ENCODE measurements at places on chromosomes 3 and 15.

GRCh38 chr3:130669740-130670139 is 76.9 kb downstream of the PIK3R4 start:
- no peak for DNase-seq

DNA sequence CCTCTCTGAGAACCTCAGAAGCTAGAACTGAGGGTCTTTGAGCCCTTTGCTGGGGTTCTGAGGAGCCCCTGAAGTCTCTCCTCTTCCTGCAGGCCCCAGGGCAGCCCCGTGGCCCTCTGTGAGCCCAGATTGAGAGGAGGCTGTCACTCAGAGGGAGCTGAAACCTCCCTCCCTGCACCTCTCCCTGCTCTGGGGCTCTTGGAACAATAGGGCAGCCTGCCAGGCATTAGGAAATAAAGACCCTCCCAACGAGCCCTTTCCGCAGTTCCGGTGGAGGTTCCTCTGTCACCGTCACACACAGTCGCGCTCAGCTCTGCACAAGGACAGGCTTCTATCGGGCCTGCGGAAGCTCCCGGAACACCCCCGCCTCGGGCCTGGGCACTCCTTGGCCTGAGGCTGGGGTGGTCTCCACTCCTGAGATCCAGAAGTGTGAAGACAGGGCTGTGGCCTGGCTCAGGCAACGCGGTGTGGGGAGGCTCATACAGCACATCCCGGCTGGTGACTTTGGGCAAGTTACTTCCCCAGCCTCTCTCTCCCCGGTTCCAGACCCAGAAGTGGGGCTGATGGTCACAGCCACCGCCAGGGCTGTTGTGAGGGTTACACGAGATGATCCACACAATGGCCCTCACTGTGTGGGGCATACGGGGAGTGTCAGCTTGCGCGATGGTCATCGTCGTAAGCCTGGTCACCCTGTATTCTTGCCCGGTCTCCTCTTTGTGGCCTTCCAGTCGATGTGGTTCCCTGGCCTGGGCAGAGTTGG is 17.7 kb downstream of the MELTF start:
- no peak for DNase-seq

DNA sequence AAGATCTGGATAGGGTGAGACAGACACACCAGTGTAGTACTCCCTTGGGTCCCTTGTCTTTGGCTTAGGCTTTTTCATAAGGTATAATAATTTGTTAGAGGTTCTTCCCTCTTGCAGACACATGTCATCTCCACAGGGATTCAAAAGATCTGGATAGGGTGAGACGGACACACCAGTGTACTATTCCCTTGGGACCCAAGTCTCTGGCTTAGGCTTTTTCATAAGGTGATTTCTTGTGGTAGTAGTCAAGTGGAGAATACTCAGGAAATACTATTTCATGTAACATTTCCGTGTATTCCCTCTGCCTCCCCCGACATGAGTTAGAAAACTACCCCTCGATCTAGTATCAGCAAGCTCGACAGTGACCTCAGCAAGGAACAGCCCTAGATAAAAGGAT is 954 bp upstream of the MAPKBP1 start:
- no peak for DNase-seq

- DNase-seq, result no peak
Measured at GRCh38 chr15:41689834-41690233, 29.6 kb downstream of the MGA start.

Measured in coronary artery (tissue), 2 donors.